Mammary epithelial cell (primary cell): ENCODE measurements at places on chromosomes 4 and X.
A peak's percentile ranks its signal among the peaks of the same experiment; 100 is the strongest.

DNA sequence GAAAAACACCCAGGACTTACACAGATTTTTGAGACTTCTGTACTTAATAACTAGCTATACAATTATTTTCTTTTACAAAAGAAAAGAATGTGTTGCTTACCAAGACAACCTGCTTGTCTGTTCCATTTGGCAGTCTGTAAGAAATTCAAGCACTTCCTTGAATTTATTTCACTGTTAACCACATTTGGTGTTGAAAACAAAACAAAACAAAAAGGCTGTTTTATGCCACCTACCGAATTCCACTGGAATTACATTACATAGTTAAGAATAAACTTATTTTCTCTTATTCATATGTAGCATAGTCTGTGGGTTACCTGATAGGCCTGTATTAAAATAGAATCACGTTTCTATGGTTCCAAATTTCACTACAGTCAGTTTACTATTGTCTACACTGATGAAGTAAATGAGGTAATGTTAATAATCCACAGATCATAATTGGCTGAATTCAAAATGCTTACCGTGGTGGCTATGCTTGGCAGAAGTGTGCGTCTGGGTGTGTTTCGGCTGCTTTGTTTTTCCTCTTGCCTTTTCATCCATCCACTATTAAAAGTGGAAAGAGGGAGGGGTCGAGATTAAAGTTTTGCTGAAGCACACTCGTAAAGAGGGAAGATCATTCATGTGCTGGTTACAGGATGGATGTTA lies at the start of gene TLR1:
Gene TLR1, minus strand, starts transcription at position 138 of the 642 bp plus-strand sequence. CDS start 5,960 bp downstream, outside the sequence.
- DNase-seq, result peak; percentile 43

- no peak for DNase-seq
These were observed 38.0 kb upstream of the CXXC4 start for GRCh38 chr4:104532677-104533076.

DNA sequence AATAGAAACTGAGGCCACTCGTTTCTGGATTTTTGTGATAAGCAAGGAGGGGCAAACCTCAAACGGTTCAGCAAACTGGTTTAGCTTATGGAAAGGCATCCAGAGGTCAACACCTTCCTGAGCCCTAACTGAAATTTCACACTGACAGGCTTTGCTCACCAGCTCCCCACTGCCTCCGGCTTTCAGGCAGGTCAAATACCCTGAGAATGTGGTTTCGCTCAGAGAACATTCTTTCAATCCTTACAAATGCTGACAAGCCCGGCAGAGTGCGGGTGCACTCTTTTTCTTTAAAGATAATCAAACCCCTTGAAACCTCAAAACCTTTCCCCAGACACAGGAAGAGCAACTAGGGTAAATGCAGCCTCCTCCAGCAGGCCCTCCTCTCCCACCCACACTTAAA lies 41.5 kb downstream of the CD40LG start:
- DNase-seq, result peak; percentile 26

DNA sequence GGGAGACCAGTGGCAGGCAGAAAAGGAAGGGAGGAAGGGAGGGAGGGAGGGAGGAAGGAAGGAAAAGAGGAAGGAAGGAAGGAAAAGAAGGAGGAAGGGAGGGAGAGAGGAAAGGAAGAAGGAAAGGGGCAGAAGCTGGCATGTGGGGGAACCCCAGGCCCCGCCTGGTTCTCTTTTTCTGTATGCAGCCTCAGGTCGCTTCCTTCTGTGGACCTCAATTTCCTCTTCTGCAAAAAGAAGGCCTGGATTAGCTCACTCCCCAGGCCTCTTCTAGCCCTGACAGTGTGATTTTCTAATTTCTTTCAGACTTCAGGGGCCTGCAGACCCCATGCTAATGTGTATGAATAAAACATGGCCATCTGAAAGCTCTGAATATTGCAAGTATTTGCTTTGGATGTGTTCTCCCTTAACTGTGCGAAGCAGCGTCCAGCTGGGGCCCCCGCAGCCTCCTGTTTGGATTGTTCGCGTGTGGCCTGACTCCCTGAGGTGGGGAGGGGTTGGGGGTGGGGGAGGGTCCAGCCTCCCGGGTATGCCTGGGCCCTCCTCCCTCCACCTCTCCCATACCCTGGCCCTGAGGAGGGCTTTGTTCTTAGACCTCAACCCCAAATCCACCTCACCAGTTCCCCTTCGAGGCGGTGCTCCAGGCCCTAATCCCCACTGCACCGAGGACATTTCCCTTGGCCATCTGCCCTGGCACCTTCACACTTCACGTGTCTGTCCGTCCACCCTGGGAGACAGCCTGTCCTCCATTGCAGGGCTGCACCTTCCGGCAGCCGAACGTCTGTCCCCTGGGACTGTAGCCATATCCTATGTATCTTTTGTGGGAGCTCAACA lies 199.9 kb upstream of the ATP6AP2 start:
- no peak for DNase-seq

DNA sequence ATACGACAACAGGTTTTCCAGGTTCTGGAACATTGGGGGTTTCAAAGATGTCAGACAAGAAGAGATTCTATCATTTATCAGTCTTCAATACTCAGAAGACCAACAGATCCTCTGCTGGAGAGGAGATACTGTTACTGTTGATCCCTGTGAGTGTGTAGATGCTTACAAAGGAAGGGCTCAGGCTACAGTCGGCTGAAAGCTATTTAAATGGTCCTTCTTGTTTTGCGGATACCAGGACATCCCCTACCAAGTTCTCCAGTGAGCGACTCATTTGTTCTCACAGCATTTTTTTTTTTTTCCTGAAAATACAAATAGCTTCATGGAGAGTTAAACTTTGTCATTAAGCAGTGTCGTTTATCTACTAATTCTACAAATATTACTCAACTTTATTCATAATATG lies 201.6 kb downstream of the CAMK2D start:
- DNase-seq, result no peak

GRCh38 chrX:40543661-40544328 lies 37.0 kb upstream of the ATP6AP2 start:
- peak; percentile 55 for DNase-seq

- no peak for DNase-seq
These were observed 246.7 kb upstream of the ARHGAP24 start for GRCh38 chr4:85228264-85228663.

GRCh38 chr4:165610679-165611437 lies 232.1 kb downstream of the CPE start:
- no peak for DNase-seq

DNA sequence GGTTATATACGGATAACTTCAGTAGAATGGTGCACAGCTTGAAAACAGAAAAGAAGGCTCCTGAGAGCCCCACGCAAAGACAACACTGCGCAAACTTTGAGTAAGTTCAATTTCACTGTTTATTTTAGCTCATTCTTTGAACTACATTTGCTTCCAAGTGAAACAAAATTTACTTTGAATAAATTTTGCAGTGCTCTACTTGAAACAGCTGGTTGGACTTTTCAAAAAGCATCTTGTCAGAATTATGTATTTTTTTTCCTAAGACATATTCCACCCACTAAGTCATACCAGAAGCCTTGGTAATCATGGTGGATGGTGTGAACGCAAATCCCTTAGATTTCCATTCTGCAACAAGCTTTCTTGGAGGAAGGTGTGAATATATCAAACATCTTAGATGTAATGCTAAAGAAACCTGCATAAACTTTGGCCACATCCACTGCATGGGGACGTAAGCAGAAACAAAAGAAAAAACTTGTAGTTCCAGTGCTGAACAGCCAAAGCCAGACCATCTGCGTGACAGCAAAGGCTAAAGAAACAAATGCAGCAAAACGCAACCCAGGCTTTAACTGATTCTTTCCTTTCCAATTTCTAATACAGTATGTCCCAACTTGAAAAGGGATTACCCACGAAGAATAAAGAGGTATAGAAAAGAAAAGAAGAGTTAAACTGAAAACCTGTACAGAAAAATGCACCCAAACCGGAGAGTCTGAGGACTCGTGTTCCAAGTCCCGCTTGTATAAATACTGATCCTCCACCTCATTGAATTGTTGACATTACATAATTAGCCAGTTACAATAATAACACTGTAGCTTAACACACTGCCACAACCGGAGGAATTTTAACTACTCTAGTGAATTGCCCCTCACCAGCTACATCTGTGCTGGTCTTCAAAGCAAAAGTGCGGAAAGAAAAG lies 90.9 kb downstream of the SH3RF1 start:
- no peak for DNase-seq

DNA sequence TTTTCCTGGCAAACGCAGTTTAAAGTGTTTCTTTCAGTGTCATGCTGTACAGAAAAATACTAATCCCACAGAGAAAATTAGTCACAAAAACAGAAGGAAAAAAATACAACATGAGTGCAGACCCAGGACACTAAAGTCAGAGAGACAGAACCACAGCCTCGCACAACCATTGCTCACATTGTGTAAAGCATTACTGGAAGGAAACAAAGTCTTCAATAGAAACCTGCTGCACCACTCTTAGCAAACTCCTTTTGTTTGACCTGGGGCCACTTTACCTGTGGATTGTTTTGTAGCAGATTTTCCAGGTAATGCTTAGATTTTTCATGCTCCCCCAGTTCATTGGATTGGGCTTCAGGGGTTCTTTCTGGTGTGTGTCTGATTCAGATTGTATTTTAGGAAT lies 131.8 kb upstream of the TMLHE start:
- no peak for DNase-seq

GRCh38 chr4:126888968-126889367 lies 743.8 kb upstream of the INTU start:
- DNase-seq, result peak; percentile 26

GRCh38 chr4:187996502-187997177 lies 1.1 kb downstream of the ZFP42 start:
- DNase-seq, result no peak

GRCh38 chr4:107115185-107115847 lies 79.2 kb upstream of the DKK2 start:
- DNase-seq, result no peak

DNA sequence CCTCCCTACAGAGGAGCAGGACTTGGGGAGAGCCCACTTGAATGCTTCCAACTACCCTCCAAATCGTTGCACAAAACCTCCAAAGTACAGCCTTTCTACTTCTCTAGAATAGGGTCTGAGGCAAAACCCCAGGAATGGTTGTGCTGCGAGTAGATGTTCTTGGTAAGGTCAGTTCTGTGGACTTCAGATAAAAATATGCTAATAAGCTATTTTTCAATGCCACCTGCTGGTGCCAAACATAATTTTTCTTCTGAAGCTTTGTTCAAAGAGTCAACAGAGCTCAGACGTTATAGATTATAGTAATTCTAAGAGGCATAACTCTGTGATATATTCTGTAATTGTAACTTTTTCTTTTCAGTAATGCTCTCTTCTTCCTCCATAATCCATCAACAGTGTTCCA lies 425.7 kb downstream of the GPAT3 start:
- no peak for DNase-seq

GRCh38 chr4:113641025-113641431 lies 120.5 kb downstream of the CAMK2D start:
- DNase-seq, result no peak

DNA sequence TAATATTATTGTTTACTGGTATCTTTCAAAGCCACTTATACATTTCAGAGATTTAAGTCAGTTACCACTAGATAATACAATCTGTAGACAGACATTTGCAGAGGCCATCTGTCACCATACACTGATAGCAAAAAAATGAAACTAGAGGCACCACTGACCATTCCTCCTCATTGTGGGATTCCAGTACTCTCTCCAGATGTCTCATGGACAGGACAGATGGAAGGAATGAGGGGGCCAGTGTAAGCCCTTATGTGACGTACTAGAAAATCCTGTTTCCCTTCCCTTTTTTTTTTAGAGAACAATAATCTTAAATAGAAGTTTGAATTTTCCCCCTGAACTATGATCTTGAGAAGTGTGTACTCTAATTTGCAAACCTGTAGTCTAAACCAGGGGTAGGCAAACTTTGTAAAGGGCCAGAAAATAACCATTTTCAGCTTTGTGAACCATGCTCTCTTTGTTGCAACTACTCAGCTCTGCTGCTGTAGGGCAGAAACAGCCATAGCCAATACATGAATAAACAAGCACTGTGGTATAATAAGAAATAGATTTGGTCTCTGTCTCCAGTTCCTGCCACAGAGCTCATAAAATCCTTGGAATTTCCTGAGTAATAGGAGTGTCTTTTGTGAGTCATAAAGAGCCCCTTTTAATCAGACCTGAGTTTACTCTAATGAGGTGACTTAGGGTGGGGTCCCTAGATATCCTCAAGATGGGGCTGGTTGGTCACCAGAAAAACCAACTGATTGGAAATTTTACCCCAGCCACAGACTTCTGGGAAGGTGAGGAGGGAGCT lies 90.4 kb downstream of the MOSPD2 start:
- peak; percentile 90 for DNase-seq

GRCh38 chr4:40402556-40402955 lies 67.4 kb downstream of the CHRNA9 start:
- peak; percentile 52 for DNase-seq

GRCh38 chr4:102535398-102536082 lies 34.4 kb downstream of the NFKB1 start:
- peak; percentile 61 for DNase-seq

DNA sequence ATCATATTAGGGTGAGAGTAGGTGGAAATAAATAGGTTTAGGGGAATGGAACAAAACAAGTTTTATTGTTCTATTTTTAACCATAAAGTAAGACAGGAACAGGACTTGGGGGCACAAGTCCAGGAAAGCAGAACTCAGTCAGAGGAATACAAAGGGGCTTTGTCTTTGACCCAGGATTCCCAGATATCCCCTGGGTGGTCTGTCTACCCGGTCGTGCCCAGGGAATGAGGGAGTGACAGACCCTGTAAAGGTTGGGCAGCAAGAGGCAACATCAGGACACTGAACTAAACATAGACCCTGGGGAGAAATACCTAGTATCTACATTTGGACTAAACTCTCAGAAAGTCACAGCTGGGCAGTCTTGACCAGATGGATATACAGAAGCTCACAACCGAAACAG lies 50.6 kb downstream of the PTCHD1 start:
- no peak for DNase-seq

DNA sequence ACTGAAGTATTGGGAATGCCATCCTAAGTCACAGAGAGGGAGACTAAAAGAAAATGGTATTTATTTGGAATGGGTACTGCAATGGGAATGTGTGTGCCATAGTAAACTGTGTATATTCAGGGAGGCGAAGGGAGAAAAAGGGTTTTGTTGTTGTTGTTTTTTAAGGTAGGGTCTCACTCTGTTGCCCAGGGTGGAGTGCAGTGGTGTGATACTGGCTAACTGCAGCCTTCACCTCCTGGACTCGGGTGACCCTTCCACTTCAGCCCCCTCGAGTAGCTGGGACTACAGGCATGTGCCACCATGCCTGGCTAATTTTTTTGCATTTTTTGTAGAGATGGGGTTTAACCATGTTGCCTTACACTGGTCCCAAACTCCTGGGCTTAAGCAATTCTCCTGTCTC lies 4.3 kb upstream of the SLC10A3 start:
- DNase-seq, result no peak

GRCh38 chr4:41579526-41579925 lies 41.6 kb downstream of the LIMCH1 start:
- no peak for DNase-seq

- no peak for DNase-seq
These were observed 148.5 kb downstream of the FRAS1 start for GRCh38 chr4:78205591-78205990.

DNA sequence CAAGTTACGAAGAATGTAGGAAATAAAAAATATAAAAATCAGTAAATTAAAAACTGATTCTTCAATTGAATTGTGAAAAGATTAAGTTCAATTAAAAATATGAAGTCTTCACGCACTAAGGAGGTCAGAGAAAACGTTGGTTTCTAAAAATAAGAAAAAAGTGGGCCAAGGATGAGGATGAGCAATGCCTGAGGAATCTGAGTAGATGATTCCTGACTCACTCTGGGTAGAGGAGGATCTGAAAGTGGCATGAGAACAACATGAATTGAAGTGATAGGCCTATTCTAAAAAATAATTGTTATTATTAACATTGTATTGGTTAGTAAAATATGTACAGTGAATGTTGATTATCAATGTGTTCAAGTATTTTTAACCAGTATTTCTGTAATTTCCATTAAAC lies 444.2 kb downstream of the GRIA2 start:
- peak; percentile 46 for DNase-seq

- peak; percentile 4 for DNase-seq
These were observed 167.7 kb downstream of the NPNT start for GRCh38 chr4:106063009-106063408.
